Brain (organoid and tissue), 16 donors: ENCODE measurements at places on chromosomes 4 and X.

DNA sequence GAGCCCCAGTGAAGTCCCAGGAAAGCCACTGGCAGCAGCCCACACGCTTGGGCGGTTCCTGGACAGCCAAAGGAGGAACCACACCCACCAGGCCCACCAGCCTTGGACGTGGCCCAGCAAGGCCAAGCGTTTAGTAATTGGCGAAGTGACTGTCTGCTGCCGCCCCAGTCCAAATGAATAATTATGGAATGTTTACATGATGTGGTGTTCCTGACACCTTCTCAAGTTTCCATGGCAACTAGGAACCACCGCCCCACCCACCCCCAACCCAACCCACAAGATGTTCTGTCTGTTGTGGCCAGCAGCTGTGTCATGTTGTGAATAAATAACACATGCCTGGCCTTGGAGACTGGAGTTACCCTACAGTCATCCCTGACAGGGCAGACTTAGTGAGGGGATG lies 22.3 kb downstream of the APLN start:
- DNase-seq, result no peak

DNA sequence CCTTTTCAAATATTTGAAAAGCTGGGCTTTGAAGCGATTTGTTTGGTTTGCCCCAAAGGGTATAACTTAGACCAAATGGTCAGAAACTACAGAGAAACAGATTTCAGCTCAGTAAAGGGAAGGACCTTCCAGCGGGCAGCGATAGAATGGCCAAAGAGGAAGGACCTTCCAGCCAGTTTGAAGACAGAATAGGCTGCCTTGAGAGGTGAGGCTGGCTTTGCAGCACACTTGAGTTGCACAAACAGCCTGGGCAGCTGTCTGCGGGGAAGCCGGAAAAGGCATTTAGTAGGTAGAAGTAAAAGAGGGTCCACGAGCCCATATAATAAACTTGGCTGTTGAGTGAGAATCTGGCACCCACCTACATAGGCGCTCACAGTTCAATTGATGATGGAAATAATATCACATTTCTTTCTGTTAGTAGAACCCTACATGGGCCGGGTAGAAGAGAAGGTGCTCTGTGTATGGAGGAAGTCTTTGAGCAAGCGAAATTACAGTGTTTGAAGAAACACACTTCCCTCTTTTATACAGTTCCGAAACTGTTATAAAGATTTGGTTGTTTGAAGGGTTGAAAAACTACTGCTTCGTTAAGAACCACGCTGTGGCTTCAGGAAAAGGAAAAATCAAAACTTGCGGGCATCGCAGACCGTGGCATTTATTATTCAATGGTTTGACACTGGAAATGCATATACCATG lies 75.0 kb upstream of the SORBS2 start:
- no peak for DNase-seq

GRCh38 chrX:20409991-20410390 lies 143.3 kb upstream of the RPS6KA3 start:
- no peak for DNase-seq

- no peak for DNase-seq
Observed at GRCh38 chrX:24055043-24055356, 244 bp downstream of the EIF2S3 start.

DNA sequence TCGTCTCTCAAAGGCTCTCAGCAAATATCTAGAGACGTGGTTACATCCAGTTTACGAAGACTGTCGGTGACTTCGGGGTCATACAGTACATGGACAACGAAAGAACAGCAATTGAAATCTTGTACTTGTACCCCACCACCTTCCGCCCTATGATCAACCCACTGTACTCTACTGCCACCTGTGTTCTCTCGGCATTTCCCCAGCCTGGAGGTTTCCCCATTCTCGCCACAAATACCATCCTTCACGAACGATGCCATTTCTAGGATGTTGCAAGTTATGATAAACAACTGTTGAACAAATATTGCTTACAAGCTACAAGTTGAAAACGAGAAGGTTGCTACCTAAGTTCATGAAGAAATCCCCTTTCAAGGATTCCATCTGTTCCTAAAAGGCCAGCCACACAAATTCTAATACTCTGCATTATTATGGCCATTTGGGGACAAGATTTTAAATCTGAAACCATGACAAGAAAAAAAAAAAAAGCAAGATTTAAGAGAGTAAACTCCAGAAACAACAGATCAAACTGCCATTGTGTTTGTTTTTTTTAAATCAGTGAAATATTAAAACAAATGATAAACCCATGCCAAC lies 1.6 kb downstream of the APBB2 start:
- peak; percentile 29 for DNase-seq

- no peak for DNase-seq
Observed at GRCh38 chr4:38601244-38601915, 62.6 kb upstream of the KLF3 start.

- DNase-seq, result no peak
Observed at GRCh38 chr4:81287101-81287500, 72.1 kb upstream of the PRKG2 start.

DNA sequence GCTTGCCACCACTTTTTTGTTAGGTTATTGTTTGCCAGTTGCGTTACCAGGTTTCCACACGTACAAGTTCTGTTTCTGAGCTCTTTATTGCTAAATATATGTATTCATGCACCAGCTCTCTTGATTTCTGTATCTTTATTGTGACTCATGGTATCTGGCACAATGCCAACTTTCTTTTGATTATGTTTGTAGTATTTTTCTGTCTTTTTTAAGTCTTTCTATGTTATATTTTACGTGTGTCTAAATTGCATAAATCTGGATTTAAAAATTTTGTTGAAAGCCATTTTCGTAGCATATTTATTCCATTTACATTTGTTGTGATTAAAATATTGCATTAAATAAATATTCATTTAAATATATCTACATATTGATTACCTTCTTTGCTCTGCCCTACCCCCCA lies 73.8 kb downstream of the KDM6A start:
- no peak for DNase-seq

DNA sequence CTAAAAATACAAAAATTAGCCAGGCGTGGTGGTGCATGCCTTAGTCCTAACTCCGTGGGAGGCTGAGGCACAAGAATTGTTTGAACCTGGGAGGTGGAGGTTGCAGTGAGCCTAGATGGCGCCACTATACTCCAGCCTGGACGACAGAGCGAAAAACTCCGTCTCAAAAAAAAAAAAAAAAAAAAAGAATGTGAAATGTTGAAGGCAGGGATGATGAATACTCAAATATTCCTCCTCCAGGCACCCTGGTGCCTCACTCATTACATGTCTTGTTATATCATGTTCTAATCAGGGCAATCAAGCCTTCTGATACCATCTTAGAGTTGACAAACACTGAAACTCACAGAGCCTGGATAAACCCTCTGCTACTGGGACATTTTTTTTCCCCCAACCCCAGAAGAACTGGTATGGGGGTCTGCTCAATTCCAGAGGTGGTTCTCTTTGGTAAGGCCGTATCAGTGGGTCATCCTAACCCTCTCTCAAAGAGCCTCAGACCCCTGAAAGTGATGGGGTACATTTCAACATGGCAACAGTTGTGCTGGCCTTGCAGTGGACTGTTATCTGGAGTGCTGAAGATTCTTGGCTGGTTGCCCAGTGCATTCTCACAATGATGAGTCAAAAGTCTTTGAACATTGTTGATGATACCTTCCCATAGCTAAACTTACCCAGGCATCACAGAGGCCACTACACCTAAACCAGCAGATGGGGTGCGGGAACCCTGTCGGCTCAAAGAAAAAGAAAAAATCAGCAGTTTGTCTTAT lies 2.4 kb upstream of the SH3KBP1 start:
- no peak for DNase-seq

DNA sequence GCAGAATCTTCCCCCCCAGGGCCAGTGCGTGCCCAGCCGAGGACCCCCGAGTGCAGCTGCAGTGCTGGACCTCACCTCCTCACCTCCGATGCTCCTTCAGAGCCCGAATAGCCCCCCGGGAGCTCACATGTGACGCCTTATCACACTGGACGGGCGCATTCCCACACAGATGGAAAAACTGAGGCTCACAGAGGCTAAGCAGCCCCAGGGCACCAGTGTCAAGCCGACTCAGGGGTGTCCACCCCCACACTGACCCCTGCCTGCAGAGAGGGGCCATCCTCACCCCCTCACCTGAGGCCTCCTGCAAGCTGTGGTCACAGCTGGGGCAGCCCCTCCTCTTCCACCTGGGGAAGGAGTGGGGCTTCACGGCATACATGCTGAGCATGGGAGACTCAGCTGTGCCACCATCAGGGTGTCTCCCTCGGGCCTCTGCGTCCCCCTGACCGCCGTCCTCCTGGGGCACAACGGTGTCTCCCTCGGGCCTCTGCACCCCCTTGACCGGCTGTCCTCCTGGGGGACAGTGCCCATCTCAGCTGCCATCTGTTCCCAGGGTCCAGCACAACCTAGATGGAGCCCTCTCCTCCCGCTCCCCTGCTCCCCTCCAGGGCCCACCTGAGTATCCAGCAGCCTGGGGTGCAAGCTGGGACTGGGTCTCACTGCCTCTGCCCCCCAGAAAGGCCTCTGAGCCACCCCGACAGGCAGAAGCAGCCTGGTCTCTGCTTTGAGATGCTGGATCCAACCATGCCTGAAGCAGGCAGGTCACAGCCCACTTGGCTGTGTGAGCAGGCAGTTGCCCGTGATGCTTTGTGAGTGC lies 85.3 kb upstream of the NKX1-1 start:
- no peak for DNase-seq

GRCh38 chr4:58360354-58361133 lies 1250.4 kb upstream of the IGFBP7 start:
- no peak for DNase-seq

DNA sequence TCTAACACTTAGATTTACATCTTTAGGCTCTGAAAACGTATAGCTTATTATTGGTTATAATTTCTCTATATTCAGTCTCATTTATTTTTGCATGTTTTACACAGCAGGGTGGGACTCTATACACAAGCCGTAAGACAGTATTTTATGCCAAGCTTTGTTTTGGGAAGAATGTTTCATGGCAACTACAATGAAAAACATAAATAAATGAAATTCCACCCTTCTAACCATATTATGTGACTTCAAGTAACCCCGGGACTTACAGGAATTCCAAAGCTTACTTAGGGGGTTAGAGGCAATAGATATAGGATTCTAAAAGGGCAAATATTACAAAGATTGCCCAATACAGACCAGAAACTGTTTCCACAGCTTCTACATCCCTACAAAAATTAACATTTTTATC lies 370.9 kb downstream of the PRR32 start:
- DNase-seq, result no peak

DNA sequence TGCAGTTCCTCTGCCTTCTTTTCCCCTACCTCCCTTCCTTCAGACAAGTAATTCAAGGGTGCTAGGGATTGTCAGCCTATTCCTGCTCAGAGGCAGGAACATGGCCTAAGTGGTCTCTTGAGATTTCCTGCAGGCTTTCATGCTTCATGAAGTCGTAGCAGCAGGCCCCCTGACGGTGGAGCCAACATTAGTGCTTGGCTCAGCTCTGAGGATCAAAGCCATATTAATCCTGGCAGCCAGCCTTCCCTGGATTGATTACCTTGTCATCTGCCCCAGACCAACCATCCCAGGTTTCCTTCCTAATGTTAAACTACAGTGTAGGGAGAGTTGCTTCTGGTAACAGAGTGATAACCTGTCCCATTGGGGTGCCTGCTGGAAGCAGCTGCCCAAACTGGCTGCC lies 84.1 kb downstream of the SLC16A2 start:
- no peak for DNase-seq

- DNase-seq, result no peak
Observed at GRCh38 chrX:27622883-27623282, 32.7 kb downstream of the DCAF8L2 start.

DNA sequence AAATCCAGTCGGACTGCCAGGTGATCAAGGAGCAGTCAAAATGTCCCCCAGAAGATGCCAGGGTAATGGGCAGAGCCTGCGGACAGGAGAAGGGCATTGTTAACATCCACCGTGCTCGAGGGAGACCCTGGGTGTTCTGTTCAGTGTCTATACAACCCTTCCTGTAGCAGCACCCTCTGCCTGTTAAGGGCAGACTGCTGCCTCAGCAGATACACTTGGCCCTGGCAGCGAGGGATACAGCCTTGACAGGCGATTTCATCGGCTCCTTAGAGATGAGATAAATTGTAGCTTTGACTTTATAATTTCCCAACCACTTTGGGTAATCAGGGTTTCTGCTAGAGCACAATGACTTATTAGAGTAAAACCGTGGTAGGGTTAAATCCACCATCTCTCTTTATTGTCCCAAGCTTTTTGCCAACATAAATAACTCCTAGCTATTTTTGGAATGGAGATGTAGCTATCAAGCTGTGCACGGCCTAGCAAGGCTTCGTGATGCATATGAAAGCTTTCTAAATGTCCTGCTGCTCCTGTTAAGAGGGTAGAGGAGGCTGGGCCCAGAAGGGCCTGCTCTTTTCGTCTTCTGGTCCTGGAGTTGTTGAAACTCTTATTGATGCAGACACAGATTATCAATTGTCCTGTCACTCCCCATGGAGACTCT lies 195.9 kb downstream of the CPEB2 start:
- no peak for DNase-seq

- no peak for DNase-seq
Observed at GRCh38 chr4:42747971-42748370, 91.1 kb upstream of the ATP8A1 start.

DNA sequence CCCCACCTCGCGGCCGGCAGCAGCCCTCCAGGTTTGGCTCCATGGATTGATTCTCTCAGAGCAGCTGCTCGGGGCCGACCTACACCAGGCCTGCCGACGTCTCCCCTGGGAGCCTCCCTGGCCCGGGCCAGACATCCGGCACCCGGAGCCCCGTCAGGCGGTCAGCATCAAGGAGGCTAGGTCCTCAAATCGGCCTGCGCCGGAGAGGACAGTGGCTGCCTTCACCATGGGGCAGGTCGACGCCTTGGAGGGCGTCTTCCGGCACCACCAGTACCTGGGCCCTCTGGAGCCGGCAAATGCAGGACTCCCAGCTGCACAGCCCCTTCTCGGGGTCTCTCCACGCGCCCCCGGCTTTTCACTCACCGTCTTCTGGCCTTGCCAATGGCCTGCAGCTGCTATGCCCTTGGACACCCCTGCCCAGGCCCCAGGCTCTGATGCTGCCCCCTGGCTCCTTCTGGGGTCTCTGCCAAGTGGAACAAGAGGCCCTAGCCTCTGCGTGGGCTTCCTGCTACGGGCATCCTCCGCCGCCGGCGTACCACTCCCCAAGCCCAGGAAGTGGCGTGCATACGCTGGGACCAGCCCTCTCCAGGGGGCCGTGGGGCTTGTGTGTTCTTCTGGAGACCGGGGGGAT lies 341.8 kb downstream of the MAGEB5 start:
- no peak for DNase-seq

GRCh38 chr4:3605491-3605890 lies 73.3 kb upstream of the LRPAP1 start:
- DNase-seq, result no peak

GRCh38 chr4:25379591-25379990 lies 2.5 kb downstream of the ANAPC4 start:
- DNase-seq, result no peak
